ENCODE measurements at places on chromosomes 6 and 20. TPM values are rescaled to one million over a fixed set of nuclear protein-coding genes. Genes with fewer than 3 reads are reported as not detected.

DNA sequence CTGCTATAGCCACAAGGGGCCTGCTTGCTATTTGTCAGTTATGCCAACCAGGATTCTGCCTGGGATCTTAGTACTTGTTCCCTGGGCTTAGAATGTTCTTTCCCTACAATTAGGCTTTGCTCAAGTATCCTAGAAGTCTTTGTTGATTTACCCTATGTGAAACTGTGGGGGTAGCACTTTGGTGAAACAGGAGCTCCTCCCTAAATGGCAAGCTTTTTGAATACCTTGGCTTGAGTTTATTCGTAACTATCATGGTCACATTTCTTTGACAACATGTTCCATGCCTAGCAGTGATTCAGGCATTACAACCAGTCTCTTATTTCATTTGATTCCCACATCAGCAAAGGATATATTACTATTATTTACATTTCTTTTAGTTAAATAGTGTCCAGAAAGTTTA is 21.2 kb downstream of the AFDN start:
- no peak for DNase-seq

The ISM1 gene
- total RNA-seq, result 3.1 TPM

The FBXL4 gene
- 9.9 TPM for total RNA-seq

DNA sequence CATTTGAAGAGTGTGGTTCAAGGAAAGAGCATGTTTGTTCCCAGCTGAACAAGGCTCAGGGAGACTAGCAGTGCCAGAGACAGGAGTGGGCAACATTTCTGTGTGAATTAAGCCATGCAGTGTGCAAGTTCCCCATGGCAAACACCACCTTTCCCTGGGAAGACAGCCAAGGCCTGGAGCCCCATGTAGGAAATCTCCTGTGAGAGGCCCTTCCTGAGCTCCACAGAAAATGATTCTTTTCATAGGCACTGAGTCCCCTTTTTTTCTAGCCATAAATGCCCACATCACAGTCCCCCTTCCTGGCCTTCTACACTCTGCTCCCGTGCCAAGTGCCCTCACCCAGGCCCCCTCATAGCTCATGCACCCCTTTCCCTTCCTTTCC is 11.8 kb upstream of the TRAM2 start:
- DNase-seq, result no peak

DNA sequence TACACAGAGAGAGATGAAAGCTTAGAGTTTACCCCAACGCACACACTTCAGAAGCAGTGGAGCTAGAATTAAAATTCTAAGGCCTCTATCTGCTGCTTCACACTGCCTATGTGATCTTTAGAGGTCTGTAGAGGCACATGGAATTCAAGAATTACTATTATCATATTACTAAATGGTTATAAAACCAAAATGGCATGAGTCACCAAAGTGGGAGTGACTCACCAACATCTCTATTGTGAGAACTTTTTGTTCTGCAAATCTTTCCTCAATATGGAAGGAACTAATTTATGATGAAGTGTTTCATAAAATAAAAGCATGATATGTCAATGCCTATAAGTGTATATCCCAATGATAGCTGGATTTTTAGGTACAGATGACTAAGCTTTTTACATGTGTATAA is 28.5 kb upstream of the TMEM244 start:
- DNase-seq, result no peak

GRCh38 chr6:44272999-44273566 is 2.8 kb downstream of the TMEM151B start:
- no peak for DNase-seq

DNA sequence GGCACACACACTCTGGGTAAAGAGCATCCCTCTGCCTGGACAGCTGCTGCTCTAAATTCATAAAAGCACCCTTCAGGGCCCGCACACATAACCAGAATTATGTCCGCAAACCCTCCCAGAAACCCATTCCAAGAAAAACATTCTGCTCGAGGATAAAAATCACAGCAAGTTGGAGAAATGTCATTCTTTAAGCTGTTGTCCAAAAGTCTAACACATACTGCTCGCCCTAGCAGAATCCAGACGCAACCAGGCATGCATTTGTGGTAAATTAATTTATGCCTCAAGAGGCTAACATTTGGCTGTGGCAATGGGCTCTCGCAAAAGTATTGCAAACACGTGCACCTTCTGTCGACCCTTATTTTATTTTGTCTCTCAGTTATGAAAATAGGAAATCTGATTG is 116.1 kb upstream of the INSM1 start:
- no peak for DNase-seq

DNA sequence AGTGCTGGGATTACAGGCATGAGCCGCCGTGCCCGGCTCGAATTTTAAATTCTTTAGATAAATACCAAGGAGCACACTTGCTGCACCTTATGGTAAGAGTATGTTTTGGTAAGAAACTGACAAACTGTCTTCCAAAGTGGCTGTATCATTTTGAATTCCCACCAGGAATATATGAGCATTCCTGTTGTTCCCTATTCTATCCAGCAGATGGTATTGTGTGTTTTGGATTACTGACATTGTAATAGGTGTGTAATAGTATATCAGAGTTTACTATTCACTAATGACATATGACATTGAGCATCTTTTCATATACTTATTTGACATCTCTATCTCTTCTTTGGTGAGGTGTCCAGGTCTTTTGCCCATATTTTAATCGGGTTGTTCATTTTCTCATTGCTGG is 40.5 kb downstream of the TGM6 start:
- no peak for DNase-seq

DNA sequence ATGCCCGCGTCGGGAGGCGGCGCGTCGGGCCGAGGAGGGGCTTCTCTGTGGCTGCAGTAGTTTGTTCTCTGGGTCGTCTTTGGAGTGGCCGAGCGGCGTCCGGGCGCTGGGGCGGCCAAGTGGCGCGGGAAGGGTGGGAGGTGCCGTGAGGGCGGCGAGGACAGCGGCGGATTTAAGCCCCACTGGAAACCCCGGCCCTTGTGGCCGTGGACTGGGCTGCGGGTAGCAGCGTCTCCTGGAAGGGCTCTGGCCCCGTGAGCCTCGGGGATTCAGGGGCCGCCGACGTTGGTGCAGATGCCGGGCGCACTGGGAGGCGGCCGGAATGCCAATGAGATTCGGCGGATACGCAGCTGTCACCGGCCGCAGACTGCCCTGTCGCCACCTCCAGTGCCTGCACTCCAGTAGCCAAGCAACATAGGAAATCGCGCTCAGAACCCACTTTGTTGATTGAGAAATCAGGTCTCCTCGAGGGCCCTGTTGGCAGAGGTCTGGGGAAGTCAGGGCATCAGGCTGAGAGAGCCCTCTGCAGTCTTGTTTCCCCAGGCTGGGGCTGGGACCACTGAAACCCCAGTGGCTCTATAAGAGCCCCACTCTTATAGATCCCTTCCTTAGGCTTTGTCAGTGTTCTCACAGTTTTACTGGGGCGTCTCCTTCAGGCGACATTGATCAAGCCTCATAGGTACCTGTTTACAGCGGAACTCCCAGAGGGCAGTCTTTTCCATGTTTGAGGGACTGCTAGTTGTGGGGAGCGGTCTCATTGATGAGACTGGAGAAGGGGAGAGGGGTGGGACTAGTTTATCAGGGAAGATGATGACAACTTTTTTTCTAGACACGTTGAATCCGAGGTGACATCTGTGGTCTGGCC is 642 bp downstream of the GZF1 start:
- peak; percentile 55 for DNase-seq
